Activated CD4-positive, CD25-positive, alpha-beta regulatory T cell treated with anti-CD3 and anti-CD28 coated beads, Interleukin-2, amount 50 U/mL, for 24 hours (primary cell): ENCODE measurements at places on chromosomes 2 and 18.

DNA sequence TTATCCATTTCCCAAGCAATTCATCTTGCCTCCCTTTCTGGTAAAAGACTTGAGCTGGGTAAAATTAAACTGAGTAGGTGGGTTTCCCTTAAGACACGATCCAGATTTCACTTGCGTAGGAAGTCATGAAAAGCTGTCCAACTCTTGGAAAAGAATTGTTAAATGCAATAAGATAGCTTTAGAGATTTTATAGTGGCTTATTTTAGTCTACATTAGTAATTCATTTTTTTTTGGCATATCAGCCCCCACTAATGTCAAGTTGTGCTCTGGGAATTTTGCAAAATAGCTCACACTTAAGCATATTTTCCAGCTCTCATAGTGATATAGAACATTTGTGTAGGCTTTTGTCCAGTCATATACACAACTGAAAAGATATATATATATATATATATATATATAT lies 344.7 kb upstream of the FIGN start:
- ATAC-seq, result no peak

DNA sequence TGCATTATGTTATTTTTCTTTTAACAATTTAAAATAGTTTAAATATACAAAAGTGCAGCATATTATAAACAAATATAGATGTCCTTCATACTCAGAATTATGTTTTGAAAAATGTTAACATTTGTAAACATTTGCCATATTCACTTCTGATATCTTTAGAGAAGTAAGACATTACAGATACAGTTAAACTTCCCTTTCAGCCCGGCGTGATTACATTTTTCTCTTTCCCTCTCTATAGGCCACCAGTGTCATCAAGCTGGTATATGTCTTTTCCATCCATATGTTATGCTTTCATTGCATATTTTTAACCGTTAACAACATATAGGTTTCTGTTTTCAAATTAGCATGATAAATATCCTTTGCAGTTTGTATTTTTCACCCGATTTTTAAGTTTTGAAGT lies 27.1 kb downstream of the TTC39C start:
- ATAC-seq, result no peak

GRCh38 chr2:236049981-236050380 lies 118.2 kb downstream of the GBX2 start:
- ATAC-seq, result peak; percentile 66

DNA sequence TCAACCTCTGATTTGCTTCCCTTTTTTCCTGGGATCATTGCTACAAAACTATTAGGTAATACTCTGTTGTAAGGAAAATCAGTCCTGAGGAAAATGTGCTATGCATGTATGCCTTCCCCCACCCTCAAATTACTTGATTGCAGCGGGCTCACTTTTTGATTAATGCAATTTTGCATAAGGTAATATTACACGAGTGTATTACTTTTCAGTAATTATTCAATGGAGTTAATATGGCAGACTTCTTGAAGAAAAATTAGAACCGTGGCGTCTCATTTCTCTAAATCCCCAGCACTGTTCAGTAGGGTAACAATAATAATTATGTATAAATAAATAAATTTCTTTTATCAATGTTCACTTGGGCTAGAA lies 527.6 kb upstream of the FANCL start:
- no peak for ATAC-seq

DNA sequence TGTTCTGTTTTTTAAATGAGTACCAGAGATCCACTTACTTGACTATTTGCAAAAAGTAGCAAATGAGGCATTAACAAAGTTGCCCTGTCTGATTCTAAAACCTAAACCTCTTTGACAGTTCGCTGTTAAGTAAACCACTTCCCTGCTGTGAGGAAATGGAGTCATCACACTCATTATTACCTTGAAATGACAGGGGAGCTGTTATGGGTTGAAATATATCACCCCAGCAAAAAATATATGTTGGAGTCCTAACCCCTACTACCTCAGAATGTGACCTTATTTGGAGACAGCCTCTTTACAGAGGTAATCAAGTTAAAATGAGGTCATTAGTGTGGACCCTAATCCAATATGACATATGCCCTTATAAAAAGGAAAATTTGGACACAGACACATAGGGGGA lies 36.1 kb downstream of the DHRS9 start:
- ATAC-seq, result no peak

DNA sequence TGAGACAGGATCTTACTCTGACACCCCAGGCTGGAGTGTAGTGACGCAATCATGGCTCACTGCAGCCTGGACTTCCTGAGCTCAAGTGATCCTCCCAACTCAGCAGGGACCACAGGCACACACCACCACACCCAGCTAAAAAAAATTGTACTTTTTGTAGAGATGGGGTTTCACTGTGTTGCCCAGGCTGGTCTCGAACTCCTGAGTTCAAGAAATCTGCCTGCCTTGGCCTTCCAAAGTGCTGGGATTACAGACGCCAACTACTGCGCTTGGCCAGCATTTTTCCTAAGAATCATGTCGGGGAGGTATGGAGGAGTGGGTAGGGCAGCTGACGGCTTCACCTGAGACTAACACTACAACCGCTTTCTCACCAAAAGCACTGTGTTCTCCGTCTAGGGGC lies 50.4 kb downstream of the CYP26B1 start:
- ATAC-seq, result no peak

DNA sequence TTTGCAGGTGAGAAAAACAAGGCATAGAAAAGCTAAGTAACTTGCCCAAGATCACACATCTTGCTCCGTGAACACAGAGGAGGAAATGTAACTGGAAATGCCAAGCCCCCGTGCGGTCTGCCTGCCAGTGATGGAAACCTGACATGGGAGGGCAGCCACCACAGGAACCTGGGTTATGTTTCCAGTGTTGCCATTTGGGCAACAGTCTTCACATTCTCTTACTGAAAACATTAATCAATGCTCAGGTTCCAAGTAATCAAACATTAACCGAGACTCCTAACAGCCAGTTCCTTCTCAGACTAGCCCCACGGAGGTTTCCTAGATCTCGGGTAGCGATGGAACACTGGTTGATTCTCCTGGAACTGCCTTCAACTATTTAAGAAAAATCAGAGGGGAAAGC lies 2.5 kb downstream of the TGFA start:
- ATAC-seq, result no peak
